ENCODE measurements at places on chromosomes 4 and X. TPM values are rescaled to one million over a fixed set of nuclear protein-coding genes. Genes with fewer than 3 reads are reported as not detected.

GRCh38 chr4:74999714-75000309, 66.9 kb downstream of the PARM1 start:
- no peak for DNase-seq

- DNase-seq, result no peak
These were observed 14.6 kb downstream of the FTHL17 start for GRCh38 chrX:31057291-31057690.

The PLP1 gene
- total RNA-seq, result 74.2 TPM

DNA sequence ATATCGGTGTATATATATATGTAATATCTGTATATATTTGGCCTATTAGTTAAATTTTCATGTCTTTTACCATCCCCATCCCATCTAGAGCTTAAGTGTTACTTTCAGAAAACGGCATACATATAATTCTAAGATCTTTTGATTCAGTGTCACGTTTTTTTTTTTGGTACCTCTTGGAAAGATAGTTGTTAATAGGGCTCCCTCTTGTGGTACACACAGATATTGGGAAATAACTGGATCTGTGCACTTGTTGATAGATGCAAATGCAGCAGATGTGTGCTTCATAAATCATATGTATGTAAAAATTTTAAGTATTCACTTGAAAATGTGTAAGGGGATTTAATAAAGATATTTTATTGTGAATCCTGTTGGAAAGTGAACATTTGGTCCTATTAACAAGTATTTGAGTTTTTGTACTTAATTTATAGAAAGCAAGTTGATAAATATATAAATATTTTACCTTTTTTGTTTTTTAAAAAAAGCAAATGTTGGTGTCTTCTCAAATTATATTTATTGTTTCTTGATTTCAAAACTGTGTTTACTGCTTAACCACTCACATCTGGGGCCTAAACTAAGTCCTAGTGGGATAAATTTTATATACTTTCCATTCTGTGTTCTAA, 74.7 kb downstream of the PAQR3 start:
- DNase-seq, result peak; percentile 30

- DNase-seq, result no peak
These were observed 165.1 kb upstream of the ATP6AP2 start for GRCh38 chrX:40415675-40416074.

The RAB39B gene
- 20.1 TPM for total RNA-seq

The CYLC1 gene
- total RNA-seq, result not detected

The CEP135 gene
- 24.0 TPM for total RNA-seq

The DMP1 gene
- not detected for total RNA-seq
